ENCODE measurements at places on chromosomes 7 and 10. TPM values are rescaled to one million over a fixed set of nuclear protein-coding genes. Genes with fewer than 3 reads are reported as not detected.

DNA sequence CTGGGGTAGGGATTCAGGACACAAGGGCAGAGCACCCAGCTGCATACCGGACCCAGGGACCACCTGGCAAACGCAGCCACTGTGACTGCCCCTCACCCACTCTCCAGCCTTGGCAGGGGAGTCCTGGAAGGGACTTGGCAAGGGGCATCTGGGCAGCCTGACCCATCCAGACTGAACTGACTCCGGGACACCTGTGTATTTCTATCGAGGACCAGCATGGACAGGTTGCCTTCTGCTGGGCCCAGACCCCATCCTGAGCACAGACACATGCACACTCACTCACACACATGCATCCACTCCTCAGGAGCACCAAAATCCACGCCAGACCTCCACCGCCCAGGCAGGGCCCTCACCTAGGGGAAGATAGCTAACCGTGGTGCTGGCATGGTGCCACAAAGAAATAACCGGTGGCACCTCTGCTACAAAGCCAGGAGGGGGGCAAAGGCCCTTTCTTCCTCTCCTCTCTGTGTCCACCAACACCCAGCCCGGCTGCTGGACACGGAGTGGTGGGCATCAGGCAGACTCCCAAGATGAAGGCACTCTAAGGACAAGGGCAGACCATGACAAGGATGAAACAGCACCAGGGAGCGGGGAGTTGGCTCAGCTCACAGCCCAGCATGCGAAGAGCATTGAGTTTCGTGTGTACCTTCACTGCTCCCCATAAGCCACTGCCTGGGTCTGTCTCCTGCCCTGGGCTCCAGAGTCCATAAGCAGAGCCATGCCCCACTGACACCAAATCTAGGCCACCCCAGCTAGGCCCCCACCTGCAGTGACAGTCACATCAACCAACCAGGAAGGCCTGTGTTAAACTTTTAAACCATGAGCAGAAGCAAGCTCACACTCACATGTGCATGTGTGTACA lies 35.3 kb downstream of the KCNH2 start:
- DNase-seq: no peak

DNA sequence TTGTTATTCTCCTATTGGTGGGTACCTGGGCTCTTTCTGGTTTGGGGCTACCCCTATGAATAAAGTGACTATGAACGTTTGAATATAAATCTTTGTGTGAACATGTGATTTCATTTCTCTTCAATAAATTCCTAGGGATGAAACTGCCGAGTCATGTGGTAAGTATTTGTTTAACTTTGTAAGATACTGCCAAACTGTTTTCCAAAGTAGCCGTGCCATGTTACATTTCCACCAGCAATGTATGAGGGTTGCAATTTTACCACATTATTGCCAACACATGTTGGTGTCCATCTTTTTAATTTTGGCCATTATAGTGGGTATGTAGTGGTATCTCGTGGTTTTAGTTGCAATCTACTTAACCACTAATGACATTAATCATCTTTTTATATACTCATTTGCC lies 94.7 kb downstream of the ZNRF2 start:
- DNase-seq: no peak

DNA sequence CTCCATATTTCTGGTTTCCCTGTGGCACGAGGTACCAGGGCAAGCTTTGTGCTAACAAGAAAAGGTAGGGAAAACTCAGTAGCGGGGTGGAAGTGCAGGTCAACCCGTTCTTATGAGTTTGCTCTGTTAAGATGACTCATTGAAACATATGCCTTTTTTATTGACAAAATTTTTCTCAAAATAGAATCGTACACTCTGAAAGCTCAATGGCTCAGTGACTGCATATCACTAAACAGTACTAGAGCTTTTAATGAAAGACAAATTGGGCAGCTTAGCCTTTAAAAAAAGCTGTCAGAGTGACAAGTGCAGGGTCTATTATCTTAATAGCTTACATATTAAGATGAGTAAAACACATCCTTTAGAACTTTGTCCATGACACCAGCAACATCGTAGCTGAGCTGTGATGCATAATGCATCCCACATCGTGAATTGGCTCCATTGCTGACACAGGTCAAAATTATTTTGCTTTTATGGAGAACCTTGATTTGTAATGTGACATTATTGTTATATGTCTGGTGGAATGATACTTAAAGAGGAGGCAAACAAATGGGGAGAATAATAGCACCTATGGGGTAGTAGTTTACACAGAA lies 264.4 kb downstream of the ETV1 start:
- no peak for DNase-seq

DNA sequence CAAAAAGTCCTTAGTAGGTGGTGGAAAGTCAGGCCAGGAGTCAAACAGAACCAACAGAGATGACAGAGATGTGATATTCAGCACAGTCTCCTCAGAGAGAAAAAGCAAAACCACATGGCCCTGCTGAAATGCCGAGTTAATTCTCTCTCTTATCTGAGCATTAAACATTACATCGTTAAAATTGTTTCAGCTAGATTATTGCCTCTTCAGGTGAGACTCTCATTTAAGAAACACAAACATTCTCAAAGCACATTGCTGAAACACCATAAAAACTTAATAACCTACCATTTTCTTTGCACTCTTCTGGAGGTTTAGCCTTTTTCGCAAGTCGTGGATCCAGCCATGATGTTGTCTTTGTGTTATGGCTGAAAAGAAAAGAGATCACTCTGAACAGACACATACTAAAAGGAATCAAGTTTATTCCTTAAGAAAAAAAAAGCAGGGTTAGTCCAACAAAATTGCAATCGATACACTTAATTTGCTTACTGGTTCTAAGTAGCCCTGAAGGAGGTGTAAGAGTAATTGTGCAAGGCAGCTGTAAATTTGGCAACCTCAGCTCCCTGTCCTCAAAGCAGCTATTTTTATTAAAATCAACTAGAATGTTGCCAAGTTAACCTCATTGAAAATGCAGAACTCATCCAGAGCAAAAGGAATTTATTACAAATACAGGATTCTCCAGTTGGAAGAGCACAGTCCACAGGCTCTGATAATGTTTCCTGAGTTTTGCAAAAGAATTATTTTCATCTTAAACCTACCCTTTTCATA lies 691.1 kb downstream of the PHTF2 start:
- DNase-seq: no peak

DNA sequence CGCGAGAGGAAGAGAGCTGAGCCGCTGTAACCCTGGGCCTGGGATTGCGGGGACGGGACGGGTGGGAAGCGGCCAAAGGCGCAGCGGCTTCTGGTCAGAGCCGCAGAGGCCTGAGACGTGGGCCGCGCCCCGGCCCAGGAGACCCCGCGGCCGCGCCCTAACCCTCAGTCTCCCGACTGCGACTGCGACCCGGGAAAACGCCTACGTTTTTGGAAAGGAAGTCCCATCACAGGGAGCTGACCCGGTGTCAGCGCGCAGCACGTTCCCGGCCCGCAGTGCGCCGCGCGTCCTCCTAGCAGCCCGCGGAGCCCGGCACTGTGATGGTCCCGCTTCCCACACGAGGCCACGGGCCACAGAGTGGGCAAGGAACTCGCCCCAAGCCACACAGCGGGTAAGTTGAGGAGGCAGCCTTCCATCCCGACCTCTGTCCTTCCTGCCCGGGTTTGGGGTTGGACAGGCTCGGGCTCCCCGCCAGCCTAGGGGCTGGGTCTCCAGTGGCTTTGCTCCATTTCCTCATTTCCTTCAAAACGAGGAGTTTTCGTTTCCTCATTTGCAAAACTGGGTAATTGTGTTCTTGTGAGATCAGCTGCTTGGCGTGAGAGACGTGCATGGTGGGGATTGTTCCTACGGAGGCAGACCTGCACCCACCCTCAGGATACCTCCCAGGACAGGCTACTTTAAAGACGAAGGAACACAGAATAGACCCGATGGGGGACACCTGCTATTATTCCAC lies 1.2 kb downstream of the GPNMB start:
- DNase-seq: no peak

- DNase-seq: no peak
Observed at GRCh38 chr7:132622081-132622480, 45.8 kb upstream of the PLXNA4 start.

GRCh38 chr10:92208736-92209135 lies 82.1 kb downstream of the CPEB3 start:
- no peak for DNase-seq

- no peak for DNase-seq
Observed at GRCh38 chr7:94251-94801, 98.0 kb upstream of the FAM20C start.

- DNase-seq: no peak
Observed at GRCh38 chr7:35988818-35989217, 164.2 kb upstream of the EEPD1 start.

GRCh38 chr7:6252341-6252746 lies 20.1 kb downstream of the CYTH3 start:
- no peak for DNase-seq

- DNase-seq: peak; percentile 54
Observed at GRCh38 chr7:68610701-68611100, 987.6 kb upstream of the AUTS2 start.

DNA sequence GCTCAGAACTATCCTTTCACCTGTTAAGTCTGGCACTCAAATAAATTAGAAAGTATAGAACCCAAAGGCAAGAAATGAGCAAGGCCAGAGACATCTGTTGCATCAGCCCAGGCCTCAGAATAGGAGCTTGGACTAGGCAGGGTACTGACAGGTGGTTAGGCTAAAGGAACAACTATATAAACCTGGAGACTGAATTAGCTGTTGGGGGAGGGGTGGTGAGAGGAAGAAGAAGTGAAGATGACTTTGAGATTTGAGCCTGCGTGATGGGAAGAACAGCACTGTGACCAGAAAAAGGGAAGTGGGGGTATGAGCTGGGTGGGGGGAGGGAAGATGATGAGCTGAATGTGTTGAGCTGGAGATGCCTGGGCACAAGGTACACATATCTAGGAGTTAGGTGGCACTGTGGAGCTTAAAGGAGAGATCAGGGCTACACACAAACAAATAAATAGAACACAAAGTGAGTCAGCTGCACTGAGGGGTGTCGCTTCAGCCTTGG lies 244.7 kb downstream of the PTEN start:
- no peak for DNase-seq

DNA sequence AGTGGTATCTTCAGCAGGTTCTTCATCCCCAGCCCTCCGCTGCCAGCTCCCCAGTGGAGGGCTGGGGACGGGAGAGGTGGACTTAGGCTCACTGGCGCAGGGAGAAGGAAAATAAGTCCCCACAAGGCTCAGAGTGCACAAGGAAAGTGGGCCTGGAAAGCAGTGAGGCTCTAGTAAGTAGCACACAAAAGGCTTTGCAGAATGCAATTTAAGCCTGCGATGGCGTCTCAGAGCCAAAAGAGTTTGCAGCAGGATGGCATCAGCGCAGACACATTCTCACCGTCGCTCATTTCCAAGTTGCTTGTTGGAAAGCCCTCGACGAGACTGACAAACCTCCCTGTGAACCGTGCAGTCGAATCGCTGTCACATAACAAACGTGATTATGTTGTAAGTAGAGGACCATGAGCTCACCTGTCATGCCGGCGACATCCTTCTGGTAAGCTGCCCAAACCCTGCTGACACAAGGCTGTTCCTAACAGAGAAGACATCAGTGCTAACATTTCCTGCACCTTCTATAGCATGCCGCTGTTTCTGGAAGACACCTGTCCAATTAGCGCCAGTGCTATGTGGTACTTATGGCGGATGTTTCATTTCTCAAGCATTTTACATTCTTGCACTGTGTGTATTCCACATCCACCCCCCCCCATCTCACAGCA lies 98.3 kb upstream of the NPVF start:
- no peak for DNase-seq

GRCh38 chr7:117827862-117828261 lies 45.4 kb downstream of the CTTNBP2 start:
- peak; percentile 27 for DNase-seq

DNA sequence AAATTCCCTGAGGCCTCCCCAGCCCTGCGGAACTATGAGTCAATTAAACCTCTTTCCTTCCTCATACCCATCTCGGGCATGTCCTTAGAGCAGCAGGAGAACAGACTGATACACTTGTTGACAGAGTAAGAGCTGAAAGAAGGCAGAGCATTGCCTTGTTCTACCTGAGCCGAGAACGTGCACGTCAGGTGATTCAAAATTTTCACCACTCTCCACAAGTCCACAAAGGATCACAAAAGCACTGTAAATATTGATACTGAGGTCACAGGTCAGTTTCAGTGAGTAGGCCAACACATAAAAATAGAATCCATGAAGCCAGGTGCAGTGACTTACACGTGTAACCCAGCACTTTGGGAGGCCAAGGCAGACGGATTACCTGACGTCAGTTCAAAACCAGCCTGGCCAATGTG lies 27.8 kb downstream of the DCLRE1C start:
- no peak for DNase-seq

DNA sequence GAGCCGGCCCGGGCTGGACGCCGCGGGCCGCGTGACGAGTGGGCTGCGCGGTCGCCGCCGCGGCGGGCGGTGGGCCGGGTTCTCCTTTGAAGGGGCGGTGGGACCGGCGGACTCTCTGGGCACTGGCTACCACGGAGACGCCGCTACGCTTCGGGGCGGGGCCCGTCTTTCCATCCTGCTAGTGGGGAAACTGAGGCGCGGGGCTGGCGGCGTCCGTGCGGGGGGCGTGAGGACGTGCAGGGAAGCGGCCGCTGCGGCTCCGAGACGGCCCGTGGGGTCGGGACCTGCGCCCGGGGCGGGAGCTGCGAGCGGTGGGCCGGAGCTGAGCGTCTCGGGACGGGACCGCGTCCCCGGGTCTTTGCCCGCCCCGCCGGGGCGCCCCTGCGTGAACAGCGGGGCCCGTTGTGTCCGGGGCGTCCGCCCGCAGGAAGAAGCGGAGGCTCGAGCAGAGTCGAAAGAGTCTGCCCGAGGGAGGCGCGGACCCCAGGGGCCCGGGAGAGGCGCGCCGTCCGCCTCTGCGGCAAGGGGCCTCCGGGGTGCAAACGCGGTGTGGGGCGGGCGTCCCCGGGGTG lies 548 bp upstream of the BNIP3 start:
- no peak for DNase-seq

DNA sequence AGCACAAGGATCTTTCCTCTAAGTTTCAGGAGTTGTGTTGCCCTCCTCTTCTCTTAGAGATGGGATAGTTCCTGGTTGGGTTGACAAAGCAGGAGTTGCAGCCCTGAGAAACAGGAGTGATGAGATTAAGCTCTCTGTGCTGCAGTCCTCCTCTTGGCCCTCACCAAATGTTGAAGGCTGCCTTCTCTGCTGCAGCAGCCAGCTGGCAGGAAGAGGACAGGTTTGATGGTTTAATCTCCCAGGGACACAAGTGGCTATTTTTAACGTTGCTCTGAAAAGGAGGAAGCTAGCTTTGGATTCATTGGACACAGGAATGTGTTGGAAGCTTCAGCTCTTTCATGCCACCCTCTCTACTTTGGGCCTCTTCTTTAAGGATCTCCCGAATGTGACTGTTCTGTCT lies 9.4 kb downstream of the STRIP2 start:
- no peak for DNase-seq

TUBB8 gene
- polyA plus RNA-seq: 1.6 TPM

MEOX2 gene
- 3.5 TPM for polyA plus RNA-seq

TSPAN33 gene
- polyA plus RNA-seq: 76.2 TPM

DDX50 gene
- 63.1 TPM for polyA plus RNA-seq

ACTR3C gene
- 10.7 TPM for polyA plus RNA-seq

TIMM23 gene
- polyA plus RNA-seq: 65.6 TPM

SMURF1 gene
- polyA plus RNA-seq: 19.6 TPM

SEMA3A gene
- 13.5 TPM for polyA plus RNA-seq

WEE2 gene
- polyA plus RNA-seq: 0.07 TPM

VCL gene
- polyA plus RNA-seq: 123 TPM

Measured in renal pelvis (tissue), 12 donors.